Hematopoietic multipotent progenitor cell treated with erythropoietin and hydrocortisone succinate and interleukin-3 and kit ligand, for 4 days (in vitro differentiated cells): ENCODE measurements at places on chromosomes 7 and 10.

DNA sequence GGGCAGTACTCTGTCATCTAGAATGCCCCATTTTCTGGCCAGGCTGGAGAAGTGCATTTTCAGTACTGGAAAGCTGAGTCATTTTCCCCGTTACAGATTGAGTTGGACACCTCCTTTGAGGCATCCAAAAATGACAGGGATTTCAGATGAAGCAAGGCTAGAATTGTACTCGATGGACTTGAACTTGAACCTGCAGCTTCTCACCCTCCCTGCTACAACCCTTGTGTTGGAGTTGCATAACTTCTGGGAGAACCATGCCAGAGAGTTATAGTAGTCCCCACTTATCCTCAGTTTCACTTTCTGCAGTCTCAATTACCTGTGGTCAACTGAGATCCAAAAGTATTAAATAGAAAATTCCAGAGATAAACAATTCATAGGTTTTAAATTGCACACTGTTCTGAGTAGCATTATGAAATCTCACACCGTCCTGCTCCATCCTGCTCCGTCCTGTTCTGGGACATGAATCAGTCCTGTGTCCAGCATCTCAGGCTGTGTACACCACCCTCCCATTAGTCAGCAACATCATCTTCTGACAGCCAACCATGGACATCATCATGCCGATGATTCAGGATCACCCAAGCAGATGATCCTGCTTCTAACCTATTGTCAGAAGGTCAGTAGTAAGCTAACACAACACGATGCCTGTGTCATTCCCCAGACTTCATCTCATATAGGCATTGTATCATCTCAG is 363.7 kb downstream of the DPP6 start:
- no peak for DNase-seq

DNA sequence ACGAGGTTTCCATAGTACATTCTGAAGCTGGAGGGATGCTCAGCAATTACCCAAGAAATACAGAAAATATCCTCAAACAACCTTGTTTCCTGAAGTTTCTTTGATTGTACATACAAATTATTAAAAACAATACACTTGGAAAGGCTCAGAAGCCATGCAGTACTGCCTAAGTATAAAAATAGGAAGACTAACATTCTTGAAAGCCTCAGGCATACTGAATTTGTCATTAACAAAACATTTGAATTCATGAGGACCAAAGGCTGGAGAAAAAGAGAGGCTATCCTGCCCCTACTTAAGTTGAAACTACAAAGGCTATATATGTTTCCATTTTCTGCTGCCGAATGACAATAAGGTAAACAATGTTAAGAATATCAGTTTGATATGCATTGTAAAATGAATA is 54.3 kb upstream of the SGCE start:
- no peak for DNase-seq

DNA sequence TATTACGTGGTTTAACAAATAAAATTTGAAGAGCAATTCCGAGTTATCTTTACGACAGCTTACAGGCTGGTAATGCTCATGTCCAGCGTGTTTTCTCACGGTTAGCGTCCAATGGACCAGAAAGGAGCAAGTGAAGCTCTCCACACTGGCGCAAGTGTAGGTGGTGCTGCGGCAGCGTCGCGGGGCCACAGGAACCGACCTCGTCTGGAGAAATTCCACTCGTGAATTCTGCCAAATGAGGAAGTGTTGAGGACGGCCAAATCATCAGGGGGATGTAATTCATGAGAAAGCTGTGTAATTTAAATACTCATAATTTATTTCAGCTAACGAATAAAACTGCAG is 350 bp upstream of the ZNF37A start:
- no peak for DNase-seq

- DNase-seq = no peak
Measured at GRCh38 chr7:2151801-2152612, 80.7 kb downstream of the MAD1L1 start.

GRCh38 chr7:112162142-112162766 is 43.9 kb downstream of the DOCK4 start:
- peak; percentile 14 for DNase-seq

- DNase-seq = no peak
Measured at GRCh38 chr10:118768041-118768919, 13.5 kb upstream of the CACUL1 start.

DNA sequence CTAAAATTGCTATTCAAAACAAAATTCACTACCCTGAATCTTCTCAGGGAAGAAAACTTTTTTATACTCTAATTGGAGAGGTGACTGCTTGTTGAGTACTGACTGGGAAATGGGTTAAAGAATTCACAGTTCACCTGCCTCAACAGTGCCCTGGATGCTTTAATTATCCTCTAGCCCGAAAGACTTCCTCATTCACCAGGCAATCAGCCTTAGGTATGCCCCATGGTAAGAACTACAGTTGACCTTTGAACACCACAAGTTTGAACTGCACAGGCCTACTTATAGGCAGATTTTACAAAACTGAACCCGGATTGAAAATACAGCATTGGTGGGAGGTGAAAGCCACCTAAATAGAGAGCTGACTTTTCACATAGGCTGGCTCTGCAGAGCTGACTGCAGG is 175.3 kb downstream of the ELAPOR2 start:
- no peak for DNase-seq

DNA sequence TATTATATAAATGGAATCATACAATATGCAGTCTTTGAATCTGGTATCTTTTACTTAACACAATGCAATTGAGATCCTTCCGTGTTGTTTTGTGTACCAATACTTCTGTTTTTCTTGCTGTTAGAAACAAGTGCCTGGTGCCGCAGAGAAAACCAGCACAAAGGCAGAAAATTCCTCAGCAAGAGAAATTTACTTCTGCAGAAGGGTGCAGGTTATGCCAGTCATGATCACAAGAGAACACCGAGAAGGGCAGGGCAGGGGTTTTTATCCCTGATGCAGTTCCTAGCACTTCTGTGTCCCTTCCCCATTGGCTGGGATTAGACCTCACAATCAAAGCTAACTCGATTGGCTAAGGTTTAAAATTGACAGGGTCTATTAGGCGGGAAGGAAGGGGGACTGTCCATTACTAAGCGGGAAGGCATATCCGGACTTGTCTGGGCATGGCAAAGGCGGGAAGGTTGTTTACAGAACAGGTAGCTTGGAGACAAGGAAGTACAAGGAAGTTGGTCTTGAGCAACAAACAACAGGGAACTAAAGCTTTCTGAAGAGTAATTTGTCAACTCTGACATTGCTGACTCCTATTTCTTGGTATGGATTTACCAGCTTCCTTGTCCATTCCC is 2.4 kb upstream of the ZNF33B start:
- no peak for DNase-seq

DNA sequence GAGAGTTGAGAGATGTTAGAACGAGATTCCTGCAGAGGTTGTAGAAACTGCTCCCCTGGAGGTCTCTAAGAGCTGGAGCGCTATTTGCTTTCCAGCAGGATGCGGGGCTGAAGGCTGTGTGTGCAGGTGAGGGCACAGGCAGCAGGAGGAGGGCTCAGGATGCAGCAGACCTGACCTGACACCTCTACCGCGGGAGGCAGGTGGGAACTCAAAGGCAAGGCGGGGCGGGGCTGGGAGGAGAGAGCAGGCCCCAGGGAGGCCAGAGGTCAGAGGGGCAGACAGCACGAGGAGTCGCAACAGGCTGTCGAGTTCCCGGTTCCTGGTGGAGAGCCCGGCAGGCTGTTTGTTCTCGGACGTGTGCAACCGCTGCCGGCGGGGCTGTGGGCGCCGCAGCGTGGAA is 7.9 kb upstream of the CRTAC1 start:
- no peak for DNase-seq

DNA sequence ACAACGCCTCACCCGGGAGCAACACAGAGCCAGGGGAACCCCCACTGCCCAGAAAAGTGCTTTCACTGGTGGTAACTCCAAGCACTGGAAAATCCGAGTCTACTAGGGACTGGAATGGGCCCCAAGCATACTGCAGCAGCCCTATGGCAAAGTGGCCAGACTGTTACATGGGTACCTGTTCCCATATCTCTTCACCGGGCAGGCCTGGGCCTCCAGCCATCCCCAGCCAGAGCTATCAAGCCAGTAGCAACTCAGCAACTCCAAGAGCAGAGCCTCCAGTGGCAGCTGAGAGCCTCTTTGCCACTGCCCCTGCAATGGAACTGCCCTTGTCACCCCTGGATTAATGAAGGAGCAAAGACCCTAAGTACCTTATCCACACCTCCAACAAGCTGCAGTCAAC is 73.5 kb downstream of the HBP1 start:
- no peak for DNase-seq

GRCh38 chr10:117663750-117664149 is 121.2 kb downstream of the EMX2 start:
- no peak for DNase-seq

- peak; percentile 28 for DNase-seq
Measured at GRCh38 chr10:18144928-18145327, 4.7 kb downstream of the CACNB2 start.

DNA sequence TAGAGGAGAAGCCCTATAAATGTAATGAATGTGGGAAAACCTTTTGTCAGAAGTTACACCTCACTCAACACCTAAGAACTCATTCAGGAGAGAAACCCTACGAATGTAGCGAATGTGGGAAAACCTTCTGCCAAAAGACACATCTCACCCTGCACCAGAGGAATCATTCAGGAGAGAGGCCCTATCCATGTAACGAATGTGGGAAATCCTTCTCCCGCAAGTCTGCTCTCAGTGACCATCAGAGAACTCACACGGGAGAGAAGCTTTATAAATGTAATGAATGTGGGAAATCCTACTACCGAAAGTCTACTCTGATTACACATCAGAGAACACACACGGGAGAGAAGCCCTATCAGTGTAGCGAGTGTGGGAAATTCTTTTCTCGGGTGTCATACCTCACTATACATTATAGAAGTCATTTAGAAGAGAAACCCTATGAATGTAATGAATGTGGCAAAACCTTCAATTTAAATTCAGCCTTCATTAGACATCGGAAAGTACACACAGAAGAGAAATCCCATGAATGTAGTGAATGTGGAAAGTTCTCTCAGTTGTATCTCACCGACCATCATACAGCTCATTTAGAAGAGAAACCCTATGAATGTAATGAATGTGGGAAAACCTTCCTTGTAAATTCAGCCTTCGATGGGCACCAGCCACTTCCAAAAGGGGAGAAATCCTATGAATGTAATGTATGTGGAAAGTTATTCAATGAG is 18.9 kb downstream of the RBAK start:
- DNase-seq = peak; percentile 23

GRCh38 chr7:42055171-42055570 is 181.8 kb downstream of the GLI3 start:
- DNase-seq = no peak

DNA sequence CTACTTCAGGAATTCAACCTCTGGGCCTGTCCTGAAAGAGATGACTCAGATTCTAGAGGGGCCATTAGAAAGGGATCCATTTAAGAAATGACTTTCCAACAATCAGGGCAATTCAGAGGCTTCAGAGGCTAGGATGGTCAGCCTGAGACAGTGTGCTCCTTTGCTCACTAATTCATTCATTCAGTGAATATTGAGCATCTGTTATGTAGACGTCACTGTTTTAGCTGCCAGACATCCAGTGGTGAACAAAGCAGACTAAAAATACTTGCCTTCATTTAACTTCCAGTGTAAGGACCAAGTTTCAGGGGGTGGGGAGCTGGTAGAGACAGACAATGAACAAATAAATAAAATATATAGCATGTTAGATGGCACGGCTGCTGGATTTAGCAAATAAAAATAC is 1.6 kb downstream of the KIAA1217 start:
- no peak for DNase-seq

- DNase-seq = no peak
Measured at GRCh38 chr10:45197816-45198485, 117.5 kb downstream of the OR13A1 start.

GRCh38 chr7:104895522-104896236 is 118.3 kb upstream of the KMT2E start:
- DNase-seq = no peak

DNA sequence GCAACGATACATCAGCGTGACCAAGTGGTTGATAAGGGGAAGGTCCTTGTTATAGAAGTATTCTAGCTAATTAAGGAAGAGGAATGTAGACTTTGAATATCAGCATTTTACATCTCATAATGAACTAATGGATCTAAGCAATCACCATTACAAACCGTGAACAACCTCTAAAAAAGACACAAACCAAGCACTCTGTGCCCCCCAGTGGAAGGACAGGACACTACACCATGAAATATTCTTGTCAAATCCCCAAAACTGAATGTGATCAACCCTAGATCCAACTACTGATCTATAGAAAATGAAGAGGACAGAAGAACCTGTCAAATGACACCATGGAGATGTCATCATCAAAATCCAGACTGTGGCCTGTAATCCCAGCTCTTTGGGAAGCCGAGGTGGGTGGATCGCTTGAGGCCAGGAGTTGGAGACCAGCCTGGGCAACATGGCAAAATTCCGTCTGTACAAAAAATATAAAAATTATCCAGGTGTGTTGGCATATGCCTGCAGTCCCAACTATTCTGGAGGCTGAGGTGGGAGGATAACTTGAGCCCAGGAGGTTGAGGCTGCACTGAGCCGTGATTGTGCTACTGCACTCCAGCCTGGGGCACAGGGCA is 111.3 kb upstream of the CARD11 start:
- DNase-seq = peak; percentile 80

GRCh38 chr10:67476201-67476600 is 219.8 kb downstream of the CTNNA3 start:
- DNase-seq = no peak

DNA sequence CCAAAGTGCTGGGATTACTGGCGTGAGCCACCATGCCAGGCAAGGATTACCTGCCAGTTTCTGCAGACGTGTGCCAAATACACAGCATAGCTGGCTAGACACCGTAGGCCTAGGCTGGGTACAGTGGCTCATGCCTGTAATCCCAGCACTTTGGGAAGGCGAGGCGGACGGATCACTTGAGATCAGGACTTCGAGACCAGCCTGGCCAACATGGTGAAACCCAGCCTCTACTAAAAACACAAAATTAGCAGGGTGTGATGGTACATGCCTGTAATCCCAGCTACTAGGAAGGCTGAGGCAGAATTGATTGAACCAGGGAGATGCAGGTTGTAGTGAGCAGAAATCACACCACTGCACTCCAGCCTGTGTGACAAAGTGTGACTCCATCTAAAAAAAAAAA is 868 bp downstream of the RFC2 start:
- DNase-seq = no peak

- no peak for DNase-seq
Measured at GRCh38 chr7:83593921-83594475, 54.9 kb downstream of the SEMA3E start.

DNA sequence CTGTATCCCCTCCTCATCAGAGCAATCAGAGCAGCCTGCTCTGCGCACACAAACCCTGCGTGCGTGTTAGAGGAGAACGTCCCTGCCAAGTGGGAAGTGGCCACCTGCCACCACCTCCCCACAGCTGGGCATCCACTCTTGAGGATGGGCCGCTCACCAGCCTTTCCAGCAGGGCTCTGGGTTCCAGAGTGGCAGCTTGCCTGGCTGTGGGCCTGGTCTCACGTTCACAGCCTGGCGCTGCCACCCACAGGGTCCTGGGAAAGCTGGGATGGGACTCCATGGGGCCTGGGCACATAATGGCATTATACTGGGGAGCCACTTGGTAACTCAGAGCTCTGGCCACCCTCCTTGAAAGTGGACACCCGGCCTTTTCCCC is 151.1 kb upstream of the PPP2R2D start:
- DNase-seq = no peak
